Right atrium auricular region (tissue), 2 donors: ENCODE measurements at places on chromosomes 11 and 22. TPM values are rescaled to one million over a fixed set of nuclear protein-coding genes. Genes with fewer than 3 reads are reported as not detected.

The PKDREJ gene
- total RNA-seq: 0.07 TPM

DNA sequence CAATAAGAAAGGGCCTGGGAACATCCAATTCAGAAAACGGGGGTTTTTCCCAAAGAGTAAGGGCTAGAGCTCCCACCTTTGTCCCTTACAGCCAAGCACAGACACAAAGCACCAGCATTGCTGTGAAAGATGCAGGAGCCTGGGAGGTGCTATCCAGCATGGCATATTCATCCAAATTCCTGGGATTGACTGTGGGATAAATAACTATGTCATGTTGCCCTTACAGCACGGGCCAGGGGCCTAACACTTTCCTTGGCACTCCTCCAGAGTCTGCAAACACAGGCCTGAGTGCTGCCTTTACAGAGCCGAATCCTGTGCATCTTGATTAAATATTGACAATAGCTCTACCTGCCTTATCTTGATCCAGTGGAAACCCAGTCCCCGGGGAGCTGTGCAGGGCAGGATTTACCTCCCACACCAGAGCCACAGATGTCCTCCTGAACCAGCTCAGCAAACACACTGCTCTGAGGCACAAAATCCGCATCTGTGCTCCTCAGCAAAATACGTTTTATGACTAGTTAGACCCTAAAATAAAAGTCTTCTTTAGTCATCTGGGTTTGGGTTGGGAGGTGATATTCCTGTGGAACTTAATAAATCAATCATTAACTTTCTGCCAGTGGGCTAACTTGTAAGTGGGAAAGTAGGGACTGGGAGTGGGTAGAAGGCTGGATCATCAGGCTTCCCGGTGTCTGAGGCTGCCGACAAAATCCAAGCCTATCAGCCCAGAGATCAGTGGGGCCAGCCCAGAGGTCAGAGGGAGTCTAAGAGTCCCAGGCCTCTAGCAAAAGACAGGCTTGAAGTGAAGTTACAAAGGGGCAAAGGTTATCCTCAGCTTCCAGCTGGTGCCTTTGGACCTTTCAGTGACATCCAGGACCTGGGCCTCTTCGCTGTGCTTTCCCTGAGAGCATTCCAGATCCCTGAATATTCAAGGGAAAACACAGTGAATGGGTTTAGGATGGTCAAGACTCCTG, 36.5 kb downstream of the POU2AF3 start:
- DNase-seq: no peak

- DNase-seq: no peak
Observed at GRCh38 chr22:38203090-38203810, 1.5 kb downstream of the MAFF start.

The FAM227A gene
- total RNA-seq: 1.1 TPM

The RBMXL2 gene
- total RNA-seq: not detected

DNA sequence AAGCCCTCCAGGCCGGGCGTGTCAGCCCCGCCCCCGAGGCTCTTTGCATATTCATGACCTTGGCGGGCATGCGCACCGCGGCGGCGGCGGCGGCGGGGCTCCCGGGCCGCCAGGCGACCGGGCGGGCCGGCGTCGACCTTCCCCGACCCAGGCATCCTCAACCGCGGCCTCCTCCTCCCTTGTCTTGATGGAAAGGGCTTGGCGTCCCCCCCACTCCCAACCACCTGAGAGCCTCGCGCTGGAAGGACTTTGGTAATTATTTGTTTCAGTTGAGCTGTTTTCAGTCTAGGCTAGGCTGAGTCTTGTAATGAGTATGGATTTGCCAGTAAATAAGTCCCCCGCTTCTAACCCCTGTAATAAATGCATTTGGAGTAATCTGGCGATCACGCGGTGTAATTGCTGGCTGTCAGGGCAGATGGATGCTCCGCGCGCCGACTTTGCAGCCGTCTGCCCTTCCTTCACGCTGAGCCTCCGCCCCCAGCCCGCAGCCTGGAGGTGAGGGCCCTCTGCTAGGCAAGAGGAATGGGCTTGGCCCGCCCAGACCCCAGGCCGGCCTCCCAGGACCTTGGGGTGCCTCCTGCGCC, 25.2 kb downstream of the FLRT1 start:
- no peak for DNase-seq

DNA sequence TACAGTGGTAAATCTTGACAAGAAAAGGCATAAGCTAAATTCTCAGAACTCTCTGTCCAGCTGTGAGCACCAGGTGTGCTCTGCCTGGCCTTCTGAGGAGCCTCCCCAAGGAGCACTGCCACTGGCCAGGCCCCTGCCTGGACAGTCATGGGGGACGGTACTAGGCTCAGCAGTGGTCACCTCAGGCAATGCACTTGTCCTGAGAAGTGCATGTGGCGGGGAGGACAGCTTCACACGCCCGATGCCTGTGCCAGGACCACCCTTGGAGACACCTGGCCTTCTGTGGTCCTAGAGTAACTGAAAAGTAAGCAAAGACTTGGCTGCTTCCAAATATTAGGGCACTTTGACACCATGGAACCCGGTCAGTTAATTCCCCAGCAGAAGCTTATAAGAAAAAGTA, 28.6 kb upstream of the SCGB1A1 start:
- DNase-seq: no peak

GRCh38 chr11:1922481-1923081, 3.1 kb downstream of the TNNT3 start:
- no peak for DNase-seq

DNA sequence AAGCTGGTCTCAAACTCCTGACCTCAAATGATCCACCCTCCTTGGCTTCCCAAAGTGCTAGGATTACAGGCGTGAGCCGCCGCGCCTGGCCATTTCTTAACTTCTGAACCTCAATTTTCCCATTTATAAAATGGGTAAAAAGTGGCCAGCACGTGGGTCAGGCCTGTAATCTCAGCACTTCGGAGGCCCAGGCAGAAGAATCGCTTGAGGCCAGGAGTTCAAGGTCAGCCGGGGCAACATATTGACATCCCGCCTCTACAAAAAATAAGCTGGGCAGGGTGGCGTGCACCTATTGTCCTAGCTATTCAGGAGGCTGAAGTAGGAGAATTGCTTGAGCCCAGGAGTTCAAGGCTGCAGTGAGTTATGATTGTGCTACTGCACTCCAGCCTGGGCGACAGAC, 6.5 kb upstream of the DDX6 start:
- DNase-seq: no peak

- DNase-seq: no peak
Observed at GRCh38 chr11:19027829-19028595, 32.5 kb downstream of the MRGPRX2 start.

DNA sequence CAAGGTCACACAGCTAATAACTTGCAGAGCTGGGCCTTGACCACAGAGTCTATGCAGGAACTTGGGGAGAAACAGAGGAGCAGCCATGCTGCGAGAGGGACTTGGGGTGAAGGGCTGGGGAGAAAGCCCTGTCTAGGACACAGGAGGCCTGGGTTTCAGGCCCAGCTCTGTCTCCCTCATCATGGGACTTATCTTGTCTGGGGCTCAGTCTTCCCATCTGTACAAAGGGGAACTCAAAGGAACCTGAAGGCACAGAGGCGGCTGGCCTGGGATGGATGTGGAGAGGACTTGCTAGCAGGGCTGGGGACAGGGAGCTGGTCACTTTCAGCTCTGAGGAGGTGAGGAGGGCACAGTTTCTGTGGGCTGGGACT, 36.9 kb upstream of the TPBGL start:
- no peak for DNase-seq

- no peak for DNase-seq
Observed at GRCh38 chr11:110465231-110465630, 35.5 kb downstream of the FDX1 start.

The DBX1 gene
- not detected for total RNA-seq

DNA sequence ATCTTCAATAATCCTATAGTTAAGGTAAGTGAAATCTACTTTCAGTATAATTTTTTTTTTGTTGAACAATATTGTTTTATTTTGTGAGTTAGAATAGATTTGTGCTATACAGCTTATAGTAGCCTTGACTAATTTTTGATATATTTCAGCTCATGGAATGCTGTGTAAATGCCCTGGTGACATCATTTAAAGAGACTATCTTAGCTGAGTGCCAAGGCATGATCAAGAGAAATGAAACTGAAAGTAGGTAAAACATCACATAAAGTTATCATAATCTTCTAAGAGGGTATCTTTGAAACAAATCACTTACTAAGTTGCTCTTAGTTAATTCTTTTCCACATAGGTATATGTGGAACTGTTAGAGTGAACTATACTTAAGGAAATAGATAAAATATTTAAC, 51.4 kb upstream of the ACAT1 start:
- DNase-seq: no peak

DNA sequence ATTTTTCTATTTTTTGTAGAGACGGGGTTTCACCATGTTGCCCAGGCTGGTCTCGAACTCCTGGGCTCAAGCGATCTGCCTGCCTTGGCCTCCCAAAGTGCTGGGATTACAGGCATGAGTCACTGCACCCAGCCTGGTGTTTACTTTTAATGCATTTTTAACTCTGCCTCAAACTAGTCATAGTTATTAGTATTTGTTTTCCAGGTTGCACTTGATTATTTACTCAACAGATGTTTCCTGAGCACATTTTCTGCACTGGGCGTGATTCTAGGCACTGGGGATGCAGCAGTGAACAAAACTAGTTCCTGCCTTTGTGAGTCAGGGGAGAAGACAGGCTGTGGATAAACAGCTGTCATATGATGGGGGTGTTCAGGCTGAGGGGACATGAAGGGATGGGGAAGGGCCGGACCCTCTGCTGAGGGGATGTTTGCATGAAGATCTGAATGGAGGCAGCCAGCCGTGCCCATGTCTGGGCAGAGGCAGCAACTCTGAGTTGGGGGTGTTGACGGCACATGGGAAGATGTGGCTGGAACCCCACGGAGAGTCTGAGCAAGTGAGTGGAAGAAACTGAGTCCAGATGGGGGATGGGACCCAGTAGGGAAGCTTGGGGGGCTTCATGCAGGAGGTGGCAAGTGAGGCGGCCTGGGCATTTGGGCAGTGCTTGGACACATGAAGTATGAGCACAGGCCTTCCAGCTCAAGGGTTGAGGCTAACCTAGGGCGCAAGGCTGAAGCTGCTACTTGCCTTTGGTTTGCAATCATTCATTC, 34.4 kb downstream of the MPPED1 start:
- DNase-seq: no peak

The TMEM109 gene
- total RNA-seq: 124 TPM

DNA sequence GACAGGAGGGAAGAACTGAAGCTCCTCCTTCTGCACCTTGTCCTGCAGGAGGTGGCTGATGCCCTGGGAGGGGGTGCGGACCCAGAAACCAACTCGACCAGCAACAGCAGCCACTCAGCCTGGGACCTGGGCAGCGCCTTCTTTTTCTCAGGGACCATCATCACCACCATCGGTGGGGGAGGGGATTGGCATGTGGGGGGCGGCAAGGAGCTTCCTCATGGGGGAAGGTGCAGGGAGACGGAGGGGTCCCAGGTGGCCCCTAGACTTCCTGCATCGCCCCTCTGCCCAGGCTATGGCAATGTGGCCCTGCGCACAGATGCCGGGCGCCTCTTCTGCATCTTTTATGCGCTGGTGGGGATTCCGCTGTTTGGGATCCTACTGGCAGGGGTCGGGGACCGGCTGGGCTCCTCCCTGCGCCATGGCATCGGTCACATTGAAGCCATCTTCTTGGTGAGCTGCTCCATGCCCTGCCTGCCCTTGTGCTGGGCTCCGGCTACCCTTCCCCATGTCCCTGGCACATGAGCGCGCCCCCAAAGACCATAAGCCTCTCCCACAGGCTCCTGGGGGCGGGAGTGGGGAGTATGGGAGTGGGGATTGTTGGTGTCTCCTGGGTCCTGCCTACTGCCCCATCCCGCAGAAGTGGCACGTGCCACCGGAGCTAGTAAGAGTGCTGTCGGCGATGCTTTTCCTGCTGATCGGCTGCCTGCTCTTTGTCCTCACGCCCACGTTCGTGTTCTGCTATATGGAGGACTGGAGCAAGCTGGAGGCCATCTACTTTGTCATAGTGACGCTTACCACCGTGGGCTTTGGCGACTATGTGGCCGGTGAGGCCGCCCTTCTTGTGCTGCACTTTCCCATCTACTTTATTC, 3.1 kb upstream of the CATSPERZ start:
- DNase-seq: no peak

The LRFN4 gene
- 13.2 TPM for total RNA-seq

DNA sequence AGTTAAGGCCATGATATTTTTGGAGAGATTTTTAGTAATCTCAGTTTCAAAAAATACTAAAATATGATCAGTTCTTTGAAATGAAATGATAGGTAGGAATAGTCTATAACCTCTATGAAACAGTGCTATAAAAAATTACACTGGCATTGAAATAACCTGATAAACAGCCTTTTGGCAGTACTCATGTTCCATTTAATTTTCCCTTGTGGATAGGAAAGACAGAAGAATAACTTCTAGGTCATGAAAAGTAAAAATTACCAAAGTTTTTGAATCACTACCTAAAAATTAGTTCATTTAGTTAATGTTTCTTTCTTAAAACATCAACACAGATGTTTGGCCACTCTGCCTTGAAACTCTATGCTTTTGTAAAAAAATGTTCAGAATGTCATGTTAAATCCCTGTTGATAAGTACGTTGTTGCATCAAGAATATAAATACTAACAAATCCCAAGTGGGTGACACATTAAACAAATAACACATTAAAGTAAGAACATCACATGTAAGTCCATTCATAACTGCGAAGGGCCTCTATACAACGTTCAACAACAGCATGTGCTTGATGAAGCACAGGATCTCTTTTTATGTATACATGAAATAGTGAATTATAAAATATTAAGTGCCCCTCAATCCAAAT, 290.2 kb downstream of the SWAP70 start:
- no peak for DNase-seq
